ENCODE measurements at places on chromosomes 5 and 9.

DNA sequence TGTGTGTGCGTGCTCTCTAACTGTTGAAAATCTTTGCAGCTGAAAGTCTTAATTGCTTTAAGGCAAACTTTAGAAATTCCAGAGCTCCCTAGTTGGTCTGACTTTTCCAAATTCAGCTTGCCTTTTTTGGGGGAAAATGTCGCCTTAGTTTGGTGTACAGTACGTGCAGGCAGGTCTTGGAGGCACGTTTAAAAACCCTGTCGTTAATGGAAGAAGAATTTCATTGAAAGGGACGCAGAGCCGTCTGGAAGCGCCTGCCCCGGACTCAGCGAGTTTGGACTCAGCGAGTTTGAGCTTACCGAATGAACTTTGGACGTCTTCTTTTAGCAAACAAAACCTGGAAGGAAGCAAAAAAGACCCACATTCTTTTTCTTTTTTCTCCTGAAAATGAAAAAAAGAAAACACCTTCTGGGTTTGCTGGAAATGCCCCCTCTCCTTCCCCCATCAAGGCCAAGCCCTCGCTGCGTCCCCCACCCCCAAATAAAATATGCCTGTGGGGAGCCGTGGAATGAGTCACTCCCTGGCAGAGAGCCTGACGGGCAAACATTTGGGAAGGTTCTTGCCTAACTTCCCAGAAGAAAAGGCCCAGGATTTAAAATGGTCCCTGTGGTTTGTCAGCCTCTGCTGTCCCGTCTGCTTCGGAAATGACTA is 1.5 kb downstream of the NEK6 start:
- DNase-seq: peak; percentile 84

DNA sequence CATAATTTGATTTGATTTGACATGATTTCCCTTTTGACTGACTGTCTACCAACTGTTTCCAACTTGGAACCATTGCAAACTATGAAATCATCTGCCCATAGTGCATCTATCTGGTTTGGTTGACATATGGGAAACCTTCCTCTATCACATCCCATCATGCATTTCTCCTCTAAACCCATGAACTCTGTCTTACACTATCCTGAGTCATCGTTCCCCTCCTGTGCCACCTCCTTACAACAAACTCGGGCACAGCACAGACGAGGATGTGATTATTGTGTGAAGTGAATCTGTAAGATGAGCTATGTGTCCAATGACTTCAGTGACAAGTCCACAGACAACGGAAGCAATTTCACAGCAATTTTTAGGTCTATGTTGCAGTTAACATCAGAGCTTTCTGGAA is 126.1 kb downstream of the NPR3 start:
- DNase-seq: no peak

GRCh38 chr5:111742177-111742994 is 14.6 kb downstream of the NREP start:
- DNase-seq: peak; percentile 78

- DNase-seq: peak; percentile 80
Measured at GRCh38 chr9:34493972-34494535, 28.7 kb downstream of the ENHO start.

GRCh38 chr5:172446336-172447051 is 7.8 kb downstream of the SH3PXD2B start:
- no peak for DNase-seq

DNA sequence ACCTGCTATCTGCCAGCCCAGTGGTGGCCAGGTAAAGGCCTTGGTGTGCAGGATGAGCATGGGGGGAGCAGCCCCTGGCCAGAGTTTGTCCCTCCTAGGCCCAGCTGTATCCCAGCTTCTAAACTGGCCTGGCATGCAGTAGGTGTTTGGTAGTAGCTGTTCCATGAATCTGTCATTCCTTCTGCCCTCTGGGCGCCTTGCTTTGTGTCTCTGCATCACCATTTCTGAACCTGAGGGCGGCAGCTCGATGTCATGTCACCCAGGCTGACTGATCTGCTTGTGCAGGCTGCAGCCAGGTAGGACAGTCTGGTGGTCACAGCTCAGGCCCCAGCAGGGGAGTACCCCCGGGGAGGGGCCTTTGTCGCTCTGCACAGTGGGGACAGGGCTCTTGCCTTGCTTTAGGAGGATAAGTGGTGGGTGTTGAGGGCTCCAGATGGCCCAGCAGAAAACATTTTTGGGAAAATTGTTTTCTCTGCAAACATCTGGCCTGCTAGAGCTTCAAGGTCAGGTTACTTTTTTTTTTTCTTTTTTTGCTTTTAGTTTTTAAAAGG is 4.6 kb upstream of the SUSD3 start:
- DNase-seq: no peak

DNA sequence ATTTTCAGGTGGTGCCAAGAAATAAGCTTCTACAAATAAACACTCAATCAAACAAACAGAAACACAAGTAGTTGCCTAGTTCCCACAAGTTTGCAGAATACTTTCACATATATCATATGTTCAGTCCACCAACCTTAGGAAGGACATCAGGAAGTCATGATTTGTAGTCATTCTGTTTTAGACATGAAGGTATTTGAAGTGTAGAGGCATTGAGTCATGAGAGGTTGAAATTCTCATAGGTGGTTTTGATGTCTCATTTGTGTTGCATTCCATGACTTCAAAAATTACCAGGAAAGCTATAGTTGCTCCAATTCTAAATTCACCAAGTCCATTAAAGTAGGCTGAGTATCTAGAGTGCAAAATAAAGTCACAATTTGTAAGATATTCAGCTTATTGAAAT is 159.0 kb downstream of the KCTD16 start:
- DNase-seq: no peak

DNA sequence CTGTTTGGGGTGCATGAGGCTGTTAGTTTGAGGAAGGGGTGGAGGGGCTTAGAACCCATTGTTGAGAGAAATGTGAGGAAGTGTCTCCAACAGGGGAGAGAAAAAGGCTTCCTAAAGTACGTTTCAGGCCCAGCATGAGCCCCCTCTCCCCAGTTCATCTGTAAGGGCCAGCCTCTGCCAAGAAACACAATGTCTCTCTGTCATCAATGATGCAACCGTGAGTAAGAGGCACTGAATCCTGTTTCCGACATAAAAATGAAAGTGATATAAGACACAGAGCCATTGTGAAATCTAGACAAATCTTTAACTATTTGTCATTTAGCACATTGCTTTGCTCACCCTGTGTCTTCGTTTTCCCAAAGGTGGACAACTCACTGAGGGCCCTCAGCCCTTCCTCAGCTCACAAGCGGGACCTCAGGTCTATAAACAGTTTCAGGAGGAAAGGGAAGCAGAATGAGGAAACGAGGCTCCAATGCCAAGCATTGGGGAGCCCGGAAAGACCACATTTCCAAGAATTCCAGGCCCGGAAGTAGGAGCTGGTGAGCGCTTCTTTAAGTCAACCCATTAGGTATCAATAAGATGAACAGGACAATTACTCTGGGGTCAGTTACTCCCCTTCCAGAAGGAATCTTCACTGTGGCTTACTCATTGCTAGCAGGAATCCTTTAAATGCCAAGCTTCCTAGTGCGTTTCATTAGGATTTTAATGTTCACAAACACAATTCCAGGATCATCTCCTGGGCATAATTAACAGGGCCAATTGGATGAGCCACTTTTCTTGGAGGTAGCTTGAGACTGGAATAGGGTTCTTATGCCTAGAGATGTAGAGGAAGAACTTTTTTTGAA is 59.0 kb upstream of the KLF4 start:
- DNase-seq: no peak

DNA sequence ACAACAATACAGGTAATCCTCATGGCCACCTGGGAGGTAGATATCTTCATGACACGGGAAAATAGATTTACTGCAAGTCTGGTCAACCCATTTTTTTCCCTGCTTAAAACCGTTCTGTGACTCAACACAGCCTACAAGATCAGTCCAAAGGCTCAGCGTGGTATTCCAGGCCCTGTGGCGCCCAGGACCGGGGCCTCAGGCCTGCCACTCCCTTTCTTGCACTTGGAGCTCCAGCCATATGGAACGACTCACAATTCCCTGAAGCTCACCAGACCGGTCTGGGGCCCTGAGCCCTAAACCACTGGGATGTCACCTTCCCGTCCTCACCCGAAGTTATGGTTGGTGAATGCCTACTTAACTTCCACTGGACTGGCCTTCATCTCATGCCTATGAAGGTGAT is 6.5 kb upstream of the MLANA start:
- DNase-seq: peak; percentile 40

- DNase-seq: no peak
Measured at GRCh38 chr5:175387144-175387543, 56.8 kb downstream of the DRD1 start.

DNA sequence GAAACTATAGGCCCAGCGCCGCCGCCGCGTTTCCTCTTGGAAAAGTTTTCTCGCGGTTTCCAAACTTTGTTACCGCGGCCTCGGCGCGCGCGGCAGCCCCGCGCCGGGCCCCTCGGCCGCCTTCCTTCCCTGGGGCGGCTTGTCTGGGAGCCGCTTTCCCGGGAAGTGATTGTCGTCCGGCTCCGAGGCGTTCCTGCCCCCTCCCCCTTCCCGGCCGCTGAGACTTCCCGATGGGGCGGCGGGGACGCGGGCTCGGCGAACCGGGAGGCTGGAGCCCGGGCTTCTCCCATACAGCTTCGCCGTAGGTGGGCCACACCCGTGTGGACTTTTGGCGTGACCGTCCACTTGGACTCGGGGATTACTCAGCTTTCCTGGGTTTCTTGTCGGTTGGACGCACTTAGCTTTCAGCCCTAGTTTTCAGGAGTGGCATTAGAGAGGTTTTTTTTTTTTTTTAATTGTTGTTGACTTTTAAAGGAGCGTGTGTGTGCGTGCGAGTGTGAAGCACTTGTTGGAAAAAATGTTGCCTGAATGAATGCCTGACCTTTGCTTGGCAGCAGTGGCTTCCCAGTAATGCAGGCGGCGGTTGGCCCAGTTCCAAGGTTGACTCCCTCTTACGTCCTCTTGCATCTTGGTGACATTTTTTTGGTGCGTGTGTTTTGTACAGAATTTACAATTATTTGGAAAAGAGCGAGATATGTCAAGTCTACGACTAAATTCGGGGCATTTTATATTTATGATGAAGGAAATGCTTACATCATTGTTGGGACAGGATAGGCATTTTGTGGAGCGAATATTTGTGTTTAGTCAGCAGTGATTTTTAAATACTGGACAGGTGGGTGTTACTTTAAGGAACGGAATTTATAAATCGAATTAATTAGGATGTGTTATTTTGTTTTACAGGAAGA is 821 bp downstream of the CTNNA1 start:
- peak; percentile 94 for DNase-seq

DNA sequence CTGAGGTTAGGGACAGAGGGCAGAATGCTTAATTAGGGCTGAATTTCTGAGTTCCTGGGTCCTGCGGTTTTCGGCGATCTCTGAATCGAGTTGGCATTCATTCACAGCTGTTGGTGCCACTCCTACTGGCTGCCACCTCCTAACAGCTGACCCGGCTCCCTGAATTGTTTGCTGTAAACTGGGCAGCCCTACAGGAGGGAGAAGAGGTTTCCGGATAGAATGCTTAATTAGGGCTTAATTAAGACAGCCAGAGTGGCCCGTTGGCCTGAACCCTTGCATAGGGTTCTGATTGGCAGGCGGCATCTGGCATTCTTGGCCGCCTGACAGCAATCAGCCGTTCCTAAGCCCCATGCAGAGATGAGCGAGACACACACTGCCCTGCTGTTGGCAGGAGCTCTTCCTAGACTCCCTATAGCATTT is 25.7 kb downstream of the FRMPD1 start:
- peak; percentile 36 for DNase-seq

DNA sequence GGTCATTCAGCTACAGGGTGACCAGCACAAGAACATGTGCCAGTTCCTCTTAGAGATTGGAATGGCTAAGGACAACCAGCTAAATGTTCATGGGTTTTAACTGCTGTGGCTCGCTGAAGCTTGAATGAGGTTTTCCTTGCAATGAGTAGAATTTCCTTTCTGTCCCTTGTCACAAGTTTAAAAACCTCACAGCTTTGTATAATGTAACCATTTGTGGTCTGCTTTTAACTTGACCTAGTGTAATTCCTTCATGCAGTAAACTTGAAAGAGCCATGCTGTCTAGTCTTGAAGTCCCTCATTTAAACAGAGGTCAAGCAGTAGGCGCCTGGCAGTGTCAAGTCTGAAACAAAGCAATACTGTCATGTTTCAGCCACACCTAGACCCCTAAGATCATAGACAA is 181.3 kb upstream of the DMRT1 start:
- DNase-seq: no peak

GRCh38 chr5:109901628-109901981 is 211.9 kb downstream of the MAN2A1 start:
- DNase-seq: no peak

- no peak for DNase-seq
Measured at GRCh38 chr9:15121630-15122029, 185.4 kb downstream of the TTC39B start.

Measured in stomach (tissue), 19 donors.